RWPE1 (cell line): ENCODE measurements at places on chromosomes 11 and 22.

GRCh38 chr22:42931421-42932196 lies 74.5 kb upstream of the ARFGAP3 start:
- DNase-seq, result no peak

GRCh38 chr22:27065279-27065678 lies 407.9 kb downstream of the MIAT start:
- DNase-seq, result no peak

- DNase-seq, result no peak
These were observed 5.4 kb downstream of the TRABD start for GRCh38 chr22:50190941-50191741.

DNA sequence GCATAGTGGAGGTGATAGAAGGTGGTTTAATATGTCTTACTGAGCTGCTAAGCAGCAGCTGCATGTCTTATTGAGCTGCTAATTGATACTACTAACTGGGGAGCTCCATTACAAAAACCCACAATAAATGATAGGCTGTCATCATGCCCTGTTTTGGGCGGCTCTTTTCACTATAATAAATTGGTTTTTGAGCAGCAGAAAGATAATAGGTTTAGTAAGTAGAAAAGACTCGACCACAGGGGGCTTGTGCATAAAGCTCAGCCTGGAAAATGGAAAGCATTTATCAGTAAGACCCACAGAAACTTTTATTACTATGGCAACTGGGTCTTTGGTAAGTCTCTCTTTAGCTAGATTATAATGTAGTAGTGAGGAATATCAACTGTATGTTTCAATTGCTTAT lies 117.6 kb downstream of the LDLRAD3 start:
- no peak for DNase-seq

- DNase-seq, result no peak
These were observed 18.4 kb downstream of the NEAT1 start for GRCh38 chr11:65440831-65441499.

DNA sequence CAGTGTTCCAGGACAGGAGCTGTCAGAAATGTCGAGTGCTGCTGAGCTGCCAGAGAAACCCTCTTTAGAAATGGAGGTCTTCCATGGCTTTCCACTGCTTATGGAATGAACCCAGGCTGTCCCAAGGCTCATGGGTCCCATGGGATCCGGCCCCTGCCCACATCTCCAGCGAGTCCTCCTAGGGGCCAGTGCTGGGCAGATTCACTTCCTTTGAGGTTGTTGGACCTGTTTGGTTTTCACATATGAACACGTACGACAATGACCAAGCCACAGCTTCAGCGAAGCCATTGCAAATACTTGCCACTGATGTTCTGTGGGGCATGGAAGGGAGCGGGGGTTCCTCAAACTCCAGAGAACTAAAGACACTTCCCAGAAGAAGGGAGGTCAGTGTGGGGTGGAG lies 483.3 kb downstream of the TBC1D22A start:
- no peak for DNase-seq

DNA sequence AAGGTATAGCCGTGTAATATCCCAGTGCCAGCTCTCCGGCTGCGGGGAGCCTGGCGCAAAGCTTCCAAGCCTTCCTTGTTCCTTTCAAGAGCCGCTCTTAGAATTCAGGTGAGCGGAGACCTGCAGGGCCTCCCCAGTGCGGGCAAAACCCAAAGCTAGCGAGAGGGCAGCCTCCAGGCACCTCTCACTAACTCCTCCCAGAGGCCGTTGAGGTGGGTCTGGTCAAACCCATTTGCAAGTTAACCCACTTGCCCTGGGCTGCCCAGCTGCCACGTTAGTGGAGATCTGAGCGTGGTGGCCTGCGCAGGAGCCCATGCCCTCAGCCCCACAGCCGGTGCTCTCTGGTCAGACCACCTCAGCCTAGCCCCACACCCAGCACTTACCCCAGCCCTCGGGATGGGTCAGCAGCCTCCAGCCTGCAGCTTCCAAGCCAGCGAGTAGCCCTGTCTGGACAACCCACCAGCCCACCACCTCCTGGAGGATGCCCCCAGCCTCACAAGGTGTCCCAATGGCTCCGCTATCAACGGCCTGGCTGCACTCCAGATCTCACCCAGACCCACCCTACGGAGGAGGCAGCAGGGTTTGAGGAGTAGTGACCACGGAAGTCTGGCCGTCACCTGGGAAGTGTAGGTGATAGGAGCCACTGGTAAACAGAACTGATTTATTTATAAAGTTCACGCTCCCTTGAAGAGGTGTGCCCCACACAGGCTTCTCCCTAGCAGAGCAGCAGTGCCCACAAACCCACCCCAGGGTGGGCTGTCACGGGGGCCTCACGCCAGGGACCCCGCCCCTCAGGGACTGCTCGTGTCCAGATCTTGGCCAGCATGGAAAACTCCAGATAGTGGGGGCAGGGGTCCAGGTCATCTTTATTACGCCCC lies 2.3 kb downstream of the ASCL2 start:
- no peak for DNase-seq

DNA sequence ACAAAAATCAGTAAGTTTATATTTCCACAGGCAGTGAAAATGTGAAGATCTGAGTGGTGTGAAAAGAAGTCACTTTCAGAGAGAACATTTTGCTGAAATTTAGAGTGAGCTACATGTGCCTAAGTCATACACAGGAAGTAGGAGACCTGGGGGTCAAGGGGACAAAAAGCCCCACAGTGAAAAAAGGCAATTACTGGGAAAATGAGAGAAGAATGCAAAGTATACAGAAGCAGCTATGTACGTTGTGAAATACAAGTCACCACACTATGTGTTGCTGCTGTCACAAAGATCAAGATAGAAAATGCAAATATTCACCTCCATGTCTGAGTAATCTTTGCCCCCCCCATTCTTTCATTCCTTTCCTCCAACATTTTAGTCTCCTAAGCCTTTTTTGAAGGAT lies 21.6 kb upstream of the SESN3 start:
- no peak for DNase-seq

GRCh38 chr22:48227341-48228018 lies 1465.0 kb downstream of the TBC1D22A start:
- DNase-seq, result no peak

GRCh38 chr11:125279676-125280418 lies 115.3 kb downstream of the PKNOX2 start:
- DNase-seq, result no peak

DNA sequence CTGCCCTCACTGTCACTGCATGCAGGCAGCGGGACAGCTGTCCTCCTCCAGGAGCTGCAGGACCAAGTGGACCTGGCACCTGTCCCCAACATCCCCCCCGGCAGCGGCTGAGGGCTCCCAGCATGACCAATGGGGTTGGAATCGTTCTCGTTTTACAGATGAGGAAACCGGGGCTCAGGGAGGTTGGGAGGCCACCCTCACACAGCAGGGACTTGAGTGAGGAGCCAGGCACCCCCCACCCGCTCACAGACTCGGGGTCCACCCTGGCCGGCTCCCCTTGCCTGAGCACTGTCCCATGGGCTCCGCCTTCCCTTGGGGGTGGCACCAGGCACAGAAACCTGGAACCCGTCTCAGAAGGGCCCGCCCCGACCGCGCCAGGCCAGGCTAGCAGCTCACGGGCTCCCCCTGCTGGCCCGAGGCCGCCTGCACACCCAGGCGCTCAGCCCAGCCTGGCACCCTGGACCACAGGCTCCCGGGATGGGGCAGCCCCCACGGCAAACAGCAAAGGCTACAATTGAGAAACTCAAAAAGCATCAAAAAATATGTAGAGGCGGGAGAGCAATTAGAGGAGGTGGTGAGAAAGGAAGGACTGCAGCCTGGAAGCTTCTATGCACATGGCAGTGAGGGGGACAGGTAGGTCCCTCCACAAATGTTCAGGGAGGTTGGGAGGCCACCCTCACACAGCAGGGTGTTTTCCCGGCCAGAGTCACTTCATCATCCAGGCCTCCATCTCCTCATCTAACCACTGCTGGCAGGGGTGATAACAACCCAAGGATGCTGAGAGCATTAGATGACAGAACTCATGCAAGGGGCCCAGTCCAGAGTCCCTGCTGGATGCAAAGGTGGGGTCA lies 12.8 kb downstream of the MACROD1 start:
- peak; percentile 85 for DNase-seq

GRCh38 chr11:13462901-13463778 lies at the start of gene BTBD10:
TSS of gene BTBD10 (minus strand) at chr11:13463222. CDS start at chr11:13445124, 18,098 bp downstream.
- DNase-seq, result peak; percentile 91

- DNase-seq, result no peak
These were observed at the start of gene KCNC1 for GRCh38 chr11:17734418-17734911. TSS of gene KCNC1 (plus strand) at chr11:17734781. CDS start at chr11:17736003, 1,222 bp downstream.

DNA sequence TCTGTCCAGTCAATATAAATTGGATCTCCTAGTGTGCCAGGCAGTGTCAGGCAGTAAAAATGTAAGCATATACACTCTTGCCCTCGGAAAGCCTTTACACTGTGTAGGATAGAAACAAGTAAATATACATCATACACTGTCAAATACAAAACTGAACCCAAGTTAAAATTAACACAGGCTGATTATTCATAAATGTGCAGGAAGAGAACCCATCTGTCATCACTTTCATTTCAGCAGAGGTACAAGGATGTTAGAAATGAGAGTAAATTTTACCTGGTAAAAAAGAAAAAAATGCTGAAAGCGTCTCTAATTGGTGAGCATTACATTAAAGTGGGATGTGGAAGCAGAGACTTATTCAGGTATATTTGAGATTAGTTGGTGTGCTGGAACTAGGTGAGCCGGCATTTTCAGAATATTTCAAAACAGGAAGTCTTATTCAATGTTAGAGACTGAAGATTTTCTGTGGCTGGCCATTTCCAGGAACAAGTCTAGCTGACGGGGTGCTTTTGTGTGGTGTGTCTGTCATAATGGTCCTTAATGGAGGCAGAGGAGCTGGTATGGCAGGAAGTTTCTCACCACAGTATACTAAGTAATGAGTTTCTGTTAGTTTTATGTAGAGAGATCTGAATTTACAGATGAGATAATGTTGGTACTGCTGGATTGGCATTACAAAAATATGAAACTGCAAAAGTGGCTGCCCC lies 192.6 kb downstream of the CASP12 start:
- no peak for DNase-seq

- no peak for DNase-seq
These were observed 55.1 kb downstream of the AAMDC start for GRCh38 chr11:77876045-77876444.

DNA sequence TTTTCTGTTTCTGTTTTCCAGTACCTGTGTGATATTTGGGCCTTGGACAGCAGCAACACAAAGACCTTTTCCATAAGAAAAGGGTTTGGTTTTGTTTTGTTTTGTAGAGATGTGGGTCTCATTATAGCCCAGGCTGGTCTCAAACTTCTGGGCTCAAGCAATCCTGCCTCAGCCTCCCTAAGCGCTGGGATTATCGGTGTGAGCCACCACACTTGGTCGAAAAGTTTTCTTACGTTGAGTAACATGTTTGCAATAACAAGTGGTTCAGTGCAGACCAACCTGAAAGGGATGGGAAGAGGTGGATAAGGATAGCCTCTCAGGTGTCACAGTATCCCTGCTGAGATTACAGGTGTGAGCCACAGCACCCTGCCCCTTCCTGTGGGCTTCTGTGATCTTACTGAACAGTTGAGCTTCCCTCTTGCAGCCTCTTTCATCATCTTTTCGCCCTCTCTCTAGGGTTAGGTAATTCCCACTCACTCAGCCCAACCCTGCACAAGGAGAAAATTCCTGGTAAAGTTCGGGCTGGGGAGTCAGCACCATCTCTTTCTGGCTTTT lies 3.5 kb upstream of the MRPL48 start:
- no peak for DNase-seq

GRCh38 chr11:134689886-134690285 lies 277.8 kb upstream of the B3GAT1 start:
- DNase-seq, result no peak

DNA sequence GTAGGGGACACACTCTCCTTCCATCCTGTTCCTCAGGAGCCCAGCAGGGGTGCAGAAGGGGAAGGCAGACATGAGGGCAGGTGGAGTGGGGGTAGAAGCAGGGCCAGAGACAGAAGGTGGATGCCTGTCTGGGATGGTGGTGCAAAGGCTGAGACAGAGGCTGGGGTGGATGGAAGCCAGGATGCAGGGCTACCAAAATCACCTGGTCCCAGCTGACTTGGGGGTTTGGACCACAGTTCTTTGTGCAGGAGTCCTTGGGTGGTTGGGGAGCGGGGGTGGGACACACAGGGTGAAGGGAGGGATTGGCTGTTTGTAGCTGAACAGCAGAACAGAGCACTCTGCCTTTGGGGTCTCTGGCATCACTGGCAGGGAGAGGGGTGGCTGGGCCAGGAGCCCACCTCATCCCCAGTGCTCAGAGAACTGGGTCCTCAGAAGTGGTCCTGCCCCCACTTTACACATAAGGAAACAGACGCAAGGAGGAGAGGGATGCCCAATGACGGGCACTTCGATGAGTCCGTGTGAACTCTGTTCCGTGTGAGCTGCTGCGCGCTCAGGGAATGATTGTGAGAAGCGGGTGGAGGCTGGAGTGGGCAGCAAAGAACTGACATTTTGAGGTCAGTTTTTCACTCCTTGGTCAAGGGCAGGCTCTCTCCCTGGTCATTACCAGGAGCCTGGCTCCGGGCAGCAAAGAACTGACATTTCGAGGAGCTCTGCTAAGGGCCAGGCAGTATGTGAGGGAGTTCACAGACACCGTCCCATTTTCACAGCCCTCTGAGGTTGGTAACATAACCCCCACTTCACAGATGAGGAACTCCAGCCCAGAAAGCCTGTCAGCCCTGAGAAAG lies 1.9 kb downstream of the TAGLN start:
- no peak for DNase-seq

- no peak for DNase-seq
These were observed 14.6 kb downstream of the EIF1AD start for GRCh38 chr11:65987336-65987735.

DNA sequence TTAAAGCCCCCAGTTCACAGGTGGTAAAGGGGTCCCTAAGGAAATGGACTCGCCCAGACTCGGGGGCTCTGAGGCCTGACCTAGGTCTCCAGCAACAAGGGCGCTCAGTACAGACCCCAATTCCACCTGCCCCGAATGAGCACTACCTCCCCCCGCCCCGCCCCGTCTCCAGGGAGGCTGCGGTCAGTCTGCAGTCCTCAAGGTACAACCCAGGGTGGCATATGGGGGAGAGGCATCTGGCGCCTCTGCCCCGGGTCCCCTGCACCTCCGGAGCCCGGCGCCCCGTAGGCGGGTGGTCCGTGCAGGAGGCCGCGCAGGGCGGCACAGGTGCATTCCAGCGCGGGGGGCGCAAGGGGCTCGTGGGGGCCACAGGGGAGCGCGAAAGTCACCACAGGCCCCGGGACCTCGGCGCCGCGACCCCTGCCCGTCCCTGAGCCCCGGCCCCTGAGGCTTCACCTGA lies 361 bp downstream of the CTSD start:
- DNase-seq, result no peak
